ENCODE measurements at places on chromosomes 3 and 15.

GRCh38 chr3:195856410-195857084 lies 44.8 kb upstream of the MUC4 start:
- no peak for DNase-seq

- DNase-seq = no peak
Observed at GRCh38 chr3:155739154-155739553, 5.7 kb downstream of the PLCH1 start.

GRCh38 chr15:96340598-96341512 lies 10.4 kb downstream of the NR2F2 start:
- DNase-seq = no peak

DNA sequence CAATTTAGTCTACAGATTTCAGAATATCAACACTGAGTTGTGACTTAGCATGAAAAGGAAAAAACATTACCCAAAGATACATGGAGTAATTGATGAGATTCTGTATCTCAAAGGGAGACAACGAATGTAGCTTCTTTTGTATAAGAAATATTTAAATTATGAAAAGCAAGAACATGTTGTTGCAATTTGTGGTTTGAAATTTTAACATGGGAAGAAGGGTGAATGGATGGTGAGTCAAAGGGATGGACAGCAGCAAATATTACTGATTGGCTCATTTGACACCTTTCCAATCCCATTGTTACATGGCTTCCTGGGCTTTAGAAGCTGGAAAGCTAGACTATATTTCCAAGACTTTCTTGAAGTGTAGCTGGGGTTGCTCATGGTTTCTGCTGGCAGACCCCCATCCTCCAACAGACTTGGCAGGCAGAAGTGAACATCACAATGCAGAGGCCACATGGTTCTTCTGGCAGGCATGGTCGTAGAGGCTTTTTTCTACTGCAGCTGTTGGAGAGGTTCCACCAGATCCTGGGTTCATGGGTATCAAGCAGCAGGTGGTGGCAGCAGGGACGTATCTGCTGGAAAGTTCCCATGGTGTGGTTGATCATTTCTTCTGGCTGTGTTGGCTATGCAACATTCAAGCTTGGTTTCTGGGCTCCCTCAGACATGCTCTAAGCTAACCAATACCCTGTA lies 47.2 kb upstream of the KPNA4 start:
- no peak for DNase-seq

- no peak for DNase-seq
Observed at GRCh38 chr3:4522947-4523346, 29.8 kb downstream of the ITPR1 start.

GRCh38 chr15:62992302-62992701 lies 50.2 kb upstream of the TPM1 start:
- no peak for DNase-seq

DNA sequence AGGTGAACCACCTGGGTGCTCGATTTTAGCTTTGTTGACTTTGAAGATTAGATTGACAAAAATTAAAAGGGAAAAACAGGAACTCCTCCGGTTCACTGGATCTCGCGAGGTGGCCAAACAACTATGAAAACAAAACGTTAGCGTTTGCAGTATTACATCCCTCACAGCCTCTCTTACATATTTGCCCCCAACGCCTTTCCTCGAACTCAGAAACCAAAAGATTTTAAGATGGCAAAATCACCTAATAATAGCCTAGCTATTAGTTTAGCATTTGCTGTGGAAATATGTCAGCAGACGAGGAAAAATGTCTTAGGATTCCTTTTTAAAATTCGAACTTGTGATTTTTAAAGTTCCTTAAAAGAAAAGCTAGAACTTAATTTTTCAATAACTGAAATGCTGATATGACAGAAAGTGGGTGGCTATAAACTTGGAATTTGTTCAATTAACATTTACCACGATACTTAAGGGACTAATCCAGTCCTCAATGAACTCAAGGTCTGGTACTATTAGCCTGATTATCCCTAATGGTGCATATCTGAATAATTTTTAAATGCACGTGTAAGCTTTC lies 491 bp upstream of the SENP7 start:
- DNase-seq = no peak

- peak; percentile 10 for DNase-seq
Observed at GRCh38 chr15:54518156-54518882, 540.1 kb downstream of the UNC13C start.

DNA sequence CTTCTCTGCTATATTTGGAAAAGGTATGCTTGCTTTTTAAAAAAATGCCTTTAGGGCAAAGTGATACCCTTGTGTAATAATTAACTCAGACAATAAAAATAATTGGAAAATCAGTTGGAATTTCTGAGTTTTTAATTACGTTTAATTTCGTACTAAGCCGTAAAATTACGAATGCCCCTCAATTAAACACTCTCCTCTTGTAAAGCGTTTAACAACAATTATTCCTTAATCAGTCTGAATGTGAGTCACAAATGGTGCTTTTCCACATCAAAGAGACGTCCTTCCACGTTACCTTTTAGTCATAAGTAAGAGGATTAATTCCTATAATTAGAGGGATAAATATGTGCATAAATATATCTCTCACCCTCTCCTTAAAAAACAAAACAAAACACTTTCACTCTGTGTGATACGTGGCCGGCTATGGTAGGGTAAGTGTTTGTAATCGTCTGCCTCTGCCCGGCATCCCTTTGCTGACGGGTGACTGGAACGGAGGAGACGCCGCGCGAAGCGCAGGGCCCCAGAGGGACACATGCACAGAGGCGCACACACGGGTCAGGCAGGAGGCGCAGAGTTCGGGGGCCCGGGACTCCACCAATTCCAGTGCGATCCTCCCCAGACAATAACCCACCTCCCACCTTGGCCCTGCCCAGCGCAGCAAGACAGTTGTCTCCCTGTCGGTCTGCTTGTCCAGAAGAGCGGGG lies 9.7 kb upstream of the MEIS2 start:
- DNase-seq = no peak

DNA sequence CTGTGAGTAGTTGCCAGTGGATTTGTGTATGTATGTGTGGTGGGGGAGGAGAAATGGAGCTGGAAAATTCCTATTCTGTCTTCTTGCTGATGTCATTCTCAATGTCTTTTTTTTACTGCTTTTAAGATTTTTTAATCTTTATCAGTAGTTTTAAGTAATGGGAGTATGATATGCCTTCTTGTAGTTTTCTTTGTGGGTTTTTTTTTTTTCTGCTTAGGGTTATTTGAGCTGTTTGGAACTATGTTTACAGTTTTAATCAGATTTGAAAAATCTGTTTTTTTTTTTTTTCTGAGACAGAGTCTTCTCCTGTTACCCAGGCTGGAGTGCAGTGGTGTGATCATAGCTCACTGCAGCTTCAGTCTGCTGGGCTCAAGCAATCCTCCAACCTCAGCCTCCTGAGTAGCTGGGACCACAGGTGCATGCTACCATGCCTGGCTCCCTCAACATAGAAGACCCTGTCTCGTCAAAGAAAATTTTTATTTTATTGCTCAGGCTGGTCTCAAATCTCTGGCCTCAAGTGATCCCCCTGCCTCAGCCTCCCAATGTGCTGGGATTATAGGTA lies 37.1 kb downstream of the RPL39L start:
- no peak for DNase-seq

- no peak for DNase-seq
Observed at GRCh38 chr3:105402287-105402801, 35.6 kb downstream of the ALCAM start.

DNA sequence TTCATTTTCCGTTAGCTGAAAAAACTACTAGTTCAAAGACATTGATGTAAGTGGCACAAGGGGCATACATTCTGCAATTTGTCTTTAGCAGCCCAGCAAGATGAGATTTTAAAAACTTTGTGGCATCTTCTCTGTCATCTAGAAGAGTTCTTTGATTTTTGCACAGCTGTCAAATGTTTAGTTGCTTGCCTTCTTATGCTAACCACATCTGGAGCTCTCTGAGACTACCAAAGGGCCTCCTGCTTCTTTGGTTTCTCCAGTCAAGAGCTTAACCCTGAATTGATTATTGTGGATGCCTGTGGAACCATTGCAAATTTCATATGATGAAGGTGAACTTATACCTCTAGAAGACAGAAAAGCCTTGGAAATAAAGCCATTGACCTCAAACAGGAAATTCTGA lies 468.7 kb upstream of the RGMA start:
- DNase-seq = no peak

GRCh38 chr3:7602297-7602696 lies 741.4 kb downstream of the GRM7 start:
- DNase-seq = no peak

DNA sequence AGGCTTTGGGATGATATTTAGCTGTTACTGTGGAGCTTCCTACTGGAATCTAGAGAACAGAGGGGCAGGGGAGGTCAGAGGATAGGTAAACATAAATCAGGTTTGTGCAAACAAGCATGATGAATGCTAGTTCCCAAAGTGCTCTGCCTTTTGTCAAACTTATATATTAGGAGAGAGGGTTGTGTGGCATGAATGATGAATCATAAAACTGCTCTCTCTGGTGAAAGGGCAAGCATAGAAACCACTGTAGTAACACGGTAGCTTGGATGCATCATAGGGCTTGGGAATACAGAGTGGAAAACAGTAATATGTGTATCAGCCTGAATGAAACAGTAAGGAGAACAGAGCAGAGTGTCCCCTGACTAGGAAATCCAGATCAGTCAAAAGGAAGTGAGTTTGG lies 486.7 kb downstream of the IL5RA start:
- DNase-seq = no peak

DNA sequence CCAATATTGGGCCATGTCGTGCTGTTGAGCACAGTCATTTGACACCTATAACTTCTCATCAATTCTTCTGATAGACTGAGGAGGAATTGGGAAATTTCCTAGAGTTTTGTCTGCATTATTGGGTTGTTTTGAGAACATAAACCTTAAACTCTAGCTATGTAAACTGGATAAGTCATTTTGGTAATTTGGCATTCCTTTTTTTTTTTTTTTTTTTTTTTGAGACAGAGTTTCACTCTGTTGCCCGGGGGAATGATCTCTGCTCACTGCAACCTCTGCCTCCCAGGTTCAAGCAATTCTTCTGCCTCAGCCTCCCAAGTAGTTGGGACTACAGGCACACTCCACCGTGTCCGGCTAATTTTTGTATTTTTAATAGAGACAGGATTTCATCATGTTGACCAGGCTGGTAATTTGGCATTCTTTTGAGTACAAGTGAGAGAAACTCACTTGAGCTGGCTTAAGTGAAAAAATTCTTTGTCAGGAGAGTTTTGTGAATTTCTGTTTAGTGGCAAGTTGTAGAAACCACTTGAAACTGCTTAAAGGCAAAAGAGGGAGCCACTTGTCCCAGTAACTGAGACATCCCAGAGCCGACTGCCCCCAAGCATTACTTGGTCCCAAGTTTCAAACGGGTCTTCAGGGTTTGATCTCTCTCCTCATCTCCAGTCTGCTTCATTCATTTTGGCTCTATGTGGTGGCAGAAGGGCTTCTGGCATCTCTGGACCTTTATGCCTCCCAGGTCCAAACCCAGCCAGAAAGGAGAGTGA lies 34.9 kb downstream of the FLNB start:
- DNase-seq = no peak

DNA sequence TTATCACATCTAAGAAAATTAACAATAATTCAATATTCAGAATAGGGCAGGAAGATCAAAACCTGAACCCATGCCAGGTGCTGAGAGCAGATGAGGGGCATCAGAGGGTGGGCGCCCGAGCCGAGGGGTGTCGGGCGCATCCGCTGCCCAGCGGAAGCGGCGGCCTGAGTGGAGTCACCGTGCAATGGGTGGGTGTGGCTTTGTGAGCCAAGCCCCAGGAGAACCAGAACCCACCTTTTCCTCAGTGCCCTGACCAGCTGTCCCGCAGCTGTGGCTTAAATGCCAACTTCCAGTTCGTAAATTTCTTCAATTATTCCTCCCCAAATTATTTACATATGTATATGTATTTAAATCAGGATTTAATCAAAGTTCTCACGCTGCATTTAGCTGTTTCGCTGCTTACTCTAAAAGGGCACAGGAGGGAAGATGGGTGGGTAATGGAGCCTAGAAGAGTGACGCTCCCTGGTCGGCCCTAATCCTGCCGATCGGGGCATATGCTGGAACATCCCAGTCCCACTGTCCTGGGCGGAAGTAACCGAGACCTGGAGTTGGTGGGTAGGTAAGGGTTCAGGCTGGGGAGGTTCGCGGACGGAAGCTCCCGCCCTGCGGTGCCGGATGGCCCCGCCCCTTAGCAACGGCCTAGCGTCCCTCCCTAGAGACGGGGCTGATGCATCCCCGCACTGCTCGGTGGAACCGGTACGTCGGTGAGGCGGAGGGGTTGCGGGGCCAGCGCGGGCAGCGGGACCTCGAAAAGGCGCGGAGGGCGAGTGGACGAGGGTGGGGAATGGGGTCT lies 1.3 kb downstream of the DNAH1 start:
- DNase-seq = no peak

DNA sequence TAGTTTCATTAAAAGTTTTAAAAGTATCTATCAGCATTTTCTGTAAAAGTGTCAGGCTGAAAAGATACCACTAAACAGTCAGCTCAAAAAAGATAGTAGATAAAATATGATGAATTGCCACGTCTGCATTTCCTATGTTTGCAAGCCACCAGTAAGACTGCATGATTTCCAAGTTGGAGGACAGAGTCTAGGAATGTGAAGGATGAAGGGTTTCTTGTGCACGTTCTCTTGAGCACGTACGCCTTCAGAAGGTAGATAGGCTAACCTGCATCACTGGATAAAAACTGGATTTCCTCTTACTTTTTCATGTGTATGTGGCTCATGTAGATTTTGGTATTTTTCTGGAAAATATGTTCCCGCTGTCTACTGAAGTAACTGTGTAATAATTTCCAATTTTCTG lies 9.9 kb upstream of the SEMA6D start:
- no peak for DNase-seq

GRCh38 chr15:52421029-52421428 lies 107.7 kb downstream of the MYO5A start:
- no peak for DNase-seq

DNA sequence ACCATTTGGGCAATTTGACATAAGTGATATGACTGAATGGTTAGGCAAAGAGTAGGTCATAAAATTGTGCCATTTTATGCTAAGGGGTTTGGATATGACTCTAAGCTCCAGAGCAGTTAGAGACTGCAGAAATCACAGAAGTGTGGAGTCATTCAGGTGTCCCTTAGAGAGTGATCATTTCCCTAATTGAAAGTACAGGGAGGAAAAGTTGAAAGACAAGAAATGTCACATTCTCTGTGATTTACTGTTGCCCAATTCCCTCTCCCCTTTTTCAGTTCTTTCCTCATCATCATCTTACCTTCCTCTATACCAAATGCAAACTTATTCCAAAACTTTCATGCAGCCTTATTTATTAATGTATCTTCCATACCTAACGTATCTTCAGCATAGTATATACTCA lies 2.7 kb upstream of the GOLGB1 start:
- no peak for DNase-seq

GRCh38 chr3:138974462-138974861 lies 27.4 kb downstream of the FOXL2NB start:
- no peak for DNase-seq

- DNase-seq = no peak
Observed at GRCh38 chr3:172938788-172939187, 188.3 kb downstream of the ECT2 start.

- DNase-seq = no peak
Observed at GRCh38 chr3:18725668-18726407, 300.7 kb upstream of the SATB1 start.

- no peak for DNase-seq
Observed at GRCh38 chr3:148903022-148903442, 37.9 kb downstream of the CPA3 start.

Data from right renal pelvis (tissue), 4 donors.